ENCODE measurements at places on chromosomes 13 and 19. TPM values are rescaled to one million over a fixed set of nuclear protein-coding genes. Genes with fewer than 3 reads are reported as not detected.

- no peak for DNase-seq
Measured at GRCh38 chr13:90565985-90566713, 781.3 kb upstream of the MIR17HG start.

DNA sequence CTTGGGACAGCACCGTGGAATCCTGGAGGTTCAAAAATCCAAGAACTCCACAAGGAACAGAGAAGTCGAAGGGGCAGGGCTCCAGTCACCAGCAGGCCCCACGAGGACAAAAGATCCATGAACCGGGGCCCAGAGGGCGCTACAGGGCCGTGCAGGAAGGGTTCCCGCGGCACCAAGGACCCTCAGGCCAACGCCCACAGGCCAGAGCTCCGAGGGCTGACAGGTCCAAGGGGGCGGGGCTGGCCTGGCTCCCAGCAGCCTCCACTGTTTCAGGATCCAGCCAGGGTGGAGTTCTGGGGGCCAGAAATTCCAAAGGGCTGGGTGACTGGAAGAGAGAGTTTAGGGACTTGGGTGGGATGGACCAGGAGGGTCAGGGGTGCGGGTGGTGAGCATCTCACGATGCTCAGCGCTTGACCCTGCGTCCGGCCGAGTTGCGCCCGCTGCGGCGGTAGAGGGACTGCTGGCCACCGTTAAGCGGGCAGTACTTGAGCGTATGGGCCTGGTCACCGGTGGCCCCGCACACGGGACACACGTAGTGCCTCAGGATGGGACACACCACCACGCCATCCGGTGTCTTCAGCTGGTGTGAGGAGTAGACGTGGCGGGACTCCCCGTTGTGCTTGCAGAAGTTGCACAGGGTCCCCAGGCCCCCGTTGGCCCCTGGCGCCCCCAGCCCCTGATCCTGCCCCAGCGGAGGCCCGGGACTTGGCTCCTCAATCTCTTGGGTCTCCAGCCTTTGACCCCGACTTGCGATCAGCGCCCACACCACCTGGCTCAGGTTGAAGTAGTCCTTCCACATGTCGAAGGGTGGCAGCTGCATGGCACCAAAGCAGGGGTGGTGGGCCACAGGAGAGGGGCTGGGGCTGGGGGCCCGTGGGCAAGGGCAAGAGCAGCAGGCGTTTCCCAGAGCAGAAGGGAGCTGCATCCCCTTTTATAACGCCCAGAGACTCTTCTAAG, at the start of gene NANOS2:
Gene NANOS2, minus strand, starts transcription at position 905 of the 957 bp plus-strand sequence. Its CDS starts 85 bp downstream, at position 820.
- DNase-seq, result no peak

- peak; percentile 73 for DNase-seq
Measured at GRCh38 chr19:58021541-58022282, 12.1 kb upstream of the ZSCAN1 start.

GRCh38 chr19:48913114-48913889, 13.2 kb downstream of the NUCB1 start:
- DNase-seq, result no peak

The LIM2 gene
- not detected for polyA plus RNA-seq

The HIF3A gene
- polyA plus RNA-seq, result 412 TPM
